Lower leg skin (tissue), 4 donors: ENCODE measurements at places on chromosomes 5 and 9.

GRCh38 chr5:126931963-126932660 is 98.2 kb downstream of the MARCHF3 start:
- no peak for DNase-seq

DNA sequence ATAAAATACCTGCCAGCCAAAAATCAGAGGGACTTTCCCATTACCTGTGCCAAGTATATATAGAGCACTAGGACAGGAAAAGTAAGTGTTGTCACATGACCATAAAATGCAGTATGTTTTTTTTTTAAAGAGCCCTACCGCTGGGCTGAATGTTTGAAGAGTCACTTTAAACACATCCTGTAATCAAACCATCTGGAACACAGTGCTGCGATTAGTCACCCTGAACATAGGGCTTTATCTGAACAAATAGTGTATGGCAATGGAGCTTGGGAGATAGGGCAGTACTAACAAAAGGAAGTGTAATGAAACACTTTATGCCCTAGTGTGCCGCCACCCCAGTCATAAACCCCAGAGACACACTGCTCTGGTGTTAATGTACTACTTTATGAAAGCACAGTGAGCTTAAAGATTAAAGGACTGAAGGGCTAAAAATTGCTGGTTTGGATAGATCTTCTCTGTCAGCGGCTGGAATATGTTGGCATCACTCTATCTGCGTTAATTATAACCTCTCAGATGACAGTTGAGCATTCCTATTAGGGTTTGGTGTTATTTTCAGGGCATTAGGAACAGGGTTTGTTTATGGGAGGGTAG is 90.4 kb downstream of the ZNF608 start:
- peak; percentile 66 for DNase-seq

DNA sequence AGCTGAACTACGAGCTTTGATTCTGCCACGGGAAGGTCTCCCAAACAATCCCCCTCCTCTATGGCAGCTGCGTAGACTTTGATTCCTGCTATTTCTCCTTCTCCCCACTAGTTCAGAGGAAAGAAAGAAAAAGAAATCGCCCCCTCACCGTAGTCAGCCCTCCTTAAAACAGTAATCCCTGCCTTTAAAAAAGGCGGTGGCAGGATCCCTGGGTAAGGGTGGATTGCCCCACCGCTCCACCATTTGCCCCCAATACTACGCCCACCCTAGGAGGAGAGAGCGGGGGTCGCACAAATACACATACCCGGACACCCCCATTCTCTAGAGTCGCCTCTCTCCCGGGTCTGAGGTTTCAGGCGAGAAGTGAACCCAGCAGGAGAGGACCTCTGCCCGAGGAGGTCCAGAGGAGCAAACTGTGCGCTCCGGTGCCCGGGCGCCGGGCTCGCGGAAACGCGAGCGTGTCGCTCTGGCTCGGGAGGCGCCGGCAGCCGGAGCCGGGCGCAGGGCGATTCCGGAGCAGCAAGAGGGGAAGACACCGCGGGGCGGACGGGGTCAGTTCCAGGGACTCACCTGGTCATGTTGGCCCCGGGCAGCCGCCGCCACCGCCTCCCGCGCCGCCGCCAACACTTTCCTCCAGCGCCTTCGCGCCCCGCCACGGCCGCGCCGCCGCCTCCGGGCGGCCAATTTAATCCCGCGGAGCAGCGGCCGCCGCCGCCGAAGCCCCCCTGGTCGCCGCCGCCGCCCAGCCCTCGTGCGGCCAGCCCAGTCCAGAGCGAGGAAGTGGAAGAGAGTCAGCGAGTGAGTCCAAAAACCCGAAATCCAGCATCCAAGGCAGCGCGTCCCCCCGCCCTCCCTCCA is 1057.7 kb upstream of the DMAC1 start:
- no peak for DNase-seq

- DNase-seq = peak; percentile 83
Measured at GRCh38 chr9:91196103-91196950, 165.4 kb downstream of the AUH start.

- DNase-seq = no peak
Measured at GRCh38 chr5:171221916-171222315, 87.1 kb upstream of the TLX3 start.

GRCh38 chr9:23823269-23823668 is 2.8 kb downstream of the ELAVL2 start:
- DNase-seq = no peak

- DNase-seq = no peak
Measured at GRCh38 chr5:11407556-11408145, 496.6 kb downstream of the CTNND2 start.

GRCh38 chr9:126342621-126343031 is 16.0 kb downstream of the MVB12B start:
- no peak for DNase-seq

DNA sequence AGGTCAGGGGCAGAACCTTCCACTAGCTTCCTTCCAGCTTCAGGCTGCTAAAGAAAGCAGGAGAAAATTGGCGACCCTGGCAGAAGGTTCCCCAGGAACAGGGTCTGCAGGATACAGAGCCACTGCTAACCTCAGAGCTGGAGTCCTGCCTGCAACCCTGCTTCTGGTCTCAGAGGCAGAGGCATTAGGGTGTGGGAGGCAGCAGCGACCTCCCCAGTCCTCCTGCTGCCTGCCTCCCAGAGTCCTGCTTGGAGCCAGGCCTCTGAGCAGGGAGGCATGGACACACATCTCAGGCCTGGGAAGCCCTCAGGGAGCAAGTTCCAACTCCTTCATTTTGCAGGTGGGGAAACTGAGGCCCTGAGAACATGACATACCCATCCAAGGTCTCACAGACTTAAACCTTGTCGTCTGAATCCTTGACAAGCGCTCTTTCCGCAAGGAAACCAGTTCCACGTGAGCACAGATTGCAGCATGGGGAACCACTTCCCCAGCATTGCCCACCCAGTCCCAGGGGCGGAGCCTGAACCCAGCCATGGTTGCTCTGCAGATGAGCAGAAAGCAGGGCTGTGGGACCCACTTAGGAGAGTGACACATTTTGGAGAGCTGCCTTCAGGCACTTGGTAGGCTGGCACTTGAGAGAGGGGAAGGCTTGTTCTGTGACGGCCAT is 28.2 kb upstream of the HAND1 start:
- DNase-seq = no peak

DNA sequence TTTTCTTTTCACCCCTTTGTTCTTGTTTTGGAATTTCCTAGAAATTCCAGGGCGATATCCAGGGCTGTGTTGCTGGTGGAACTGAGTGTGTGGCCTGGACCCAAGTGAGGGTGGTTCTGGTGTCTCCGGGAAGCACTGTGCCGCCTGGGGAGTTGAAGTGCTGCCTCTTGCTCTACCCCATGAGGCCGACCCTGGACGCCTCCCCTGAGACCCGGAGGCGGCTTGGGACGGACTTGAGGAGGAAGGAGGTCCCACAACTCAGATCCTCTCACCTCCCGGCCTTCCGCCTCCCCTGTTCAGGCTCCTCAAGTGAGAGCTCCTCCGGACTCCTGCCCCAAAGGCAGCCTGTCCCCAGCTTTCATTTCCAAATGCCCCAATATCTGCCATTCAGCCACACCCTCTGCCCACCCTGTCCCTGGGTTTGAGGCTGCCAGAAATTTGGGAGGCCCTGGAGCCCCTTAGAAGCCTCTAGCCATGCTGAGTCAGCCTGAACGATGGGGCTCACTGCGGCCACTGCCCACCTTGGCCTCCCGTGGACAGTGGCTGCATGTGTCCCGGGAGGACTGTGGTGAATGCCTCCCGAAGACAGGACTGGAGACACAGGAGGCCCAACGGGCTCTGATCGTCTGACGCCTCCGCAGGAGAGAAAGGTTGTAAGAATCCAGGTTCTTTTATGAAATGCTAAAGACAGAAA is 42.6 kb upstream of the SLC6A19 start:
- no peak for DNase-seq

- DNase-seq = no peak
Measured at GRCh38 chr9:134390537-134390936, 64.3 kb downstream of the RXRA start.

DNA sequence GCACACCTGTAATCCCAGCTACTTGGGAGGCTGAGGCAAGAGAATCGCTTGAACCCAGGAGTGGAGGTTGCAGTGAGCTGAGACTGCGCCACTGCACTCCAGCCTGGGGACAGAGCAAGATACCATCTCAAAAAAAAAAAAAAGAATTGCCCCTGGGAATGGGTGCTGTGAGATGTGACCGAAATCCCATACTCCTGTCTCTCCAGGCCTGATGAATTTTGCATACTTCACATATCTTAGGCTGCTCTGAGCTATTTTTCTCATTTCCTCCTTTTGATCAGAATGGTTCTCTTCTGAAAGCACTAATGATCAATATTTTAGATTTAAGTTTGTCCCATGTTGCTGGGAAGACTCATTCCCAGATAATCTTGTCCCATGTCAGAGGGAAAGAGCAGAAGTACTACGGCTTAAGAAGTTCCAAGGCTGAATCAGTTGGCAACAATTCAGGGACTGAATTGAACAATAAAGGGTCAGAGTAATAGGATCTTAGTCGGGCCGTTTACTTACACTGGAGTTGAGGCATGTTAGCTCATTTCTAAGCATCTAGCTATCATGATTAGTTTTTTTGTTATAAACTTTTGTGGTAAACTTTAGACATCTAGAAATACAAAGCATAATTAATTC is 44.2 kb upstream of the TENT2 start:
- DNase-seq = no peak

- DNase-seq = no peak
Measured at GRCh38 chr9:14058325-14058688, 255.6 kb downstream of the NFIB start.

GRCh38 chr5:139413963-139414362 is 10.1 kb upstream of the SPATA24 start:
- DNase-seq = no peak

GRCh38 chr5:122030251-122030650 is 47.8 kb downstream of the LOX start:
- DNase-seq = no peak

- DNase-seq = no peak
Measured at GRCh38 chr5:64759960-64760660, 8.4 kb downstream of the SREK1IP1 start.

DNA sequence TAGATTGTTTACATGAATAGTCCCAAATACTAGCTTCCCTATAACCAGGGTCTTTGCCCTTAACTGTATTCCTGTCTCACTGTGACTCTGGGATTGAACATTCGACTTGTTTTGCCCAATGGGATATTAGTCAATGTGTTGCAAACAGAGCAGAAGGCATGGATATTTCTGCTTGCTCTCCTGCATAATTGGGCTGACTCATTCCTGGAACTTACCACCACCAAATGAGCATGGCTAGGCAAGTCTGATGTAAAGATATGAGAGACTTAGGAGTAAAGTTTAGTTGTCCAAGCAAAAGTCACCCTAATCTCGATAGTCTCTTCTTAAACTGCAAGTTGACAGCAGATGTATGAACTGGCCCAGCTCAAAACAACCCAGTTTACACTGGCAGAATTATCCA is 273.5 kb upstream of the CCNG1 start:
- DNase-seq = no peak

DNA sequence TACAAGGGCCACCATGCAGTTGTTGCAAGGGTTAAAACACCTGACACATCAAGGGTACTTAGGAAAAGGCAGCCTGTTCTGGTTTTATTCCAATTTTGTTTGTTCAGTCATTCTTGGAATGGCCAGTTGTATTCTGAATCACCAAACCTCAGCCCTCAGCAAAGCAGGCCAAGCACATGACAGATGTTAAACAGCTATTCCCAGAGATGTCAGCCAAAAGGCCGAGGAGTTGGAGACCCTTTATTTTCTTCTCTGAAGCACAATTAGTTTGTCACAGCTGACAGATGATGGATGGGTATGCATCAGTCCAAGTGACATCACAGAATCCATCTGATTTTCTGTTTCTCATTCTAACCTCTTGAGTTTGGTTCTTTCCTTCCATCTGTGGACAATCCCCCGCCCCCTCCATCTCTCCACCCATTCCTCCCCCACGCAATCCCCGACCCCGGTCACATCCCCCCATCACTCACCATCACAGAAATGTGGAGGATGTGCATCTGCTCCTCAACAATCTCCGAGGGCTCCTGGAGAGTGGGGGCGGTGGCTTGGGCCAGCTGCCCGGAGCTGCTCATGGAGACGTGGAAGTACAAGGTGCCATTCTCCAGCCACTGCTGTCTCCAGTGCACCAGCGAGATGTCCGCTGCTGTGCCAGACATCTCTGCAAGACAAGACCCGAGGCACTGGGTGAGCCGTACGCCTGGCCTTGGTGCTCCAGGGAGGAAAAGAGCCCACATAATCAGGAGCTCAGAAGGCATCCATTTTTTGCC is 123.8 kb downstream of the ASTN2 start:
- DNase-seq = no peak

DNA sequence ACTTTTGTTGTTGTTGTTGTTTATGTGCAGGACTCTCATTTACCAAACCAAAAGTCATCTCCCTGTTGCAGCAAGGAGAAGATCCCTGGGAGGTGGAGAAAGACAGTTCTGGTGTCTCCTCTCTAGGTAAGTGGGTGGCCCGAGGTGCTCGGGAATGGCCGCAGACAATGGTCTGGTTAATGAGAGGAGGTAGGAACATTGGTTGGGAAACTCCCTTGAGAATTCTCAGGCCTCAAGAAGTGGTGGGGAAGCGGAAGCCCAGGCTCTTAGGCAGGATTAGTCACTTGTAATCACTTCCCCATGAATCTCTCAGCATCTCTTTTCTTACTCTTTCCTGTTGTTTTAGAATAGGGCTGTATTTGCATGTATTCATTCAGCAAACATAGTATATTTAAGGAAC is 7.2 kb downstream of the ZNF354B start:
- DNase-seq = no peak

- peak; percentile 85 for DNase-seq
Measured at GRCh38 chr5:132420706-132421272, 51.3 kb downstream of the SLC22A5 start.

- DNase-seq = no peak
Measured at GRCh38 chr5:8934455-8934854, 611.4 kb downstream of the SEMA5A start.
